ENCODE measurements at places on chromosomes 11 and 22.

DNA sequence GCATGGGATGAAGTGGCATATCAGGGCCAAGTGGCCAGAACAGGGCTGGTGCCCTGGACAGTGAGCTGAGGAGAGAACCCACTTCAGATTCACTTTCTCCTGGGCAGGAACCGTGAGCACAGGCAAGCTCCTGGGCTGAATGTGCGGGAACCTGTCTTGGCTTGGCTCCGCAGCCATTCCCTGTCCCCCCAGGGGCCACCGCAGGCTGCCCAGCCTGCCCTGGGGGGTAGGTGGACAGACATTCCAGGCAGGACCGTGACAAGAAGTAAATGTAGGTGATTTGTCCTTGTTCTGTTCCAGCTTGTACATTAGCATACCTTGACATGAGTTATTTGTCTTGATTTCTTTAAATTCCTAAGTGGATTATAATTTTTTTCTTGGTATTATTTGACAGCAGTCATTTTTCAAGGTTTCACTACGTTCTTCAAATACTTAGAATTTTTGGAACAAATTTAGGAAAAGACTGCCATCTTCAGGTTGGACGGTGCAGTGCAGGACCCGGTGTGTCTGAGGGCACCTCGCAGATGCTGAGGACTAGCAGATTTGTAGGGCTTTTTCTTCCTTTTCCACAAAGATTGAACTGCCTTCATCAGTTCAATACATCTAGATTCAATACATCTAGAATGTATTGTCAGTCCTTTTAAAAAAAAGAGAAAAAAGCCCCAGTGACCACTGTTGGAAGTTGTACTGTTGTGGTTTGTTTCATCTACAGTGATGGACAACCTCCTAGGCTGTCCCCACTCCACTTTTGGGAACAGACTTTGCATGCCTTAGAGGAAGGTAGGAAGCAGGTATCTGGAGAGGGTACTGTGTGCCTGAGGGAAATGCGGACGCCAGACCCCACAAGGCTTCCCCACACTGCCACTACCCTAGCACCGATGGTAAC is 115.1 kb upstream of the RASSF10 start:
- peak; percentile 16 for DNase-seq

GRCh38 chr22:29187831-29188230 is 17.9 kb upstream of the EMID1 start:
- DNase-seq, result no peak

- DNase-seq, result no peak
Measured at GRCh38 chr11:5701055-5701577, 11.5 kb downstream of the TRIM22 start.

DNA sequence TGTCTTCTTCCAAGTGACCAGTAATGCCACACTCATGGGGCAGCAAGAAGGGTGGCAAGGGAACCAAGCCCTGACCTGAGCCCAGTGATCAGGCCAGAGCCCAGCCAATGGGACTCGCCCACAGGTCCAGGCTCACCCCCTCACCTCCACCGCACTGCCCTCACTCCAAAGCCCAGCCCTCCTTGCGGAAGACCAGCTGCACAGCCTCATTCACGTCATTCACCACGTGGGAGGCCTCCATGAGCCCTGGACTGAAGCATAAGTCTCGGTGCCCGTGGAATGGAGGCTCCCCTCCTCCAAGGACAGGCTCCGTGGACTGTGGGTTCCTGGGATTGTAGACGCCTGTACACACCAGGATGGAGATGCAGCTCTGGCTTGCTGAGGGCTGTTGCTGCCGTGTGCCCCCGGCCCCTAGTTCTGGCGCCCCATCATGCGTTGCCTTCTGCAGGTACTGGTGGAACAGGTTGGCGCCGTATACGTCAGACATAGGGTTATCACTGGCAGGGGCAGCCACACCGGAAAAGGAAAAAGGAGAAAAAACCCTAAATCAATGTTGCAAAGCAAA is 16.8 kb upstream of the TMEM121B start:
- DNase-seq, result no peak

DNA sequence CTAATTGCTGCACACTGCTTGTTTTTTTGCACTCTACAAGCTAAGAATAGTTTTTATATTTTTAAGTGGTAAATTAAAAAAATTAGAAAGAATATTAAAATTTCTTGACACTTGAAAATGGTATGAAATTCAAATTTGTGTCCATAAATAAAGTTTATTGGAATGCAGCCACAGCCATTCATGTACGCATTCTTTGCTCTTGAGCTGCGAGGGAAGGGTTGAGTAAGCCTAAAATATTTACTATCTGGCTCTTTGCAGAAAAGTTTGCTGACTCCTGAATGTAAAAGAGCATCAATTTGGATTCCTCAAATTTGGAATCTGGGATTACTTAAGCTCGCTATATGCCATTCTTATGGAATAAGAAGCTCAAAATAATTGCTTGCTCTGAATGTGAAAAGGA is 3.4 kb upstream of the ADAMTS8 start:
- no peak for DNase-seq

DNA sequence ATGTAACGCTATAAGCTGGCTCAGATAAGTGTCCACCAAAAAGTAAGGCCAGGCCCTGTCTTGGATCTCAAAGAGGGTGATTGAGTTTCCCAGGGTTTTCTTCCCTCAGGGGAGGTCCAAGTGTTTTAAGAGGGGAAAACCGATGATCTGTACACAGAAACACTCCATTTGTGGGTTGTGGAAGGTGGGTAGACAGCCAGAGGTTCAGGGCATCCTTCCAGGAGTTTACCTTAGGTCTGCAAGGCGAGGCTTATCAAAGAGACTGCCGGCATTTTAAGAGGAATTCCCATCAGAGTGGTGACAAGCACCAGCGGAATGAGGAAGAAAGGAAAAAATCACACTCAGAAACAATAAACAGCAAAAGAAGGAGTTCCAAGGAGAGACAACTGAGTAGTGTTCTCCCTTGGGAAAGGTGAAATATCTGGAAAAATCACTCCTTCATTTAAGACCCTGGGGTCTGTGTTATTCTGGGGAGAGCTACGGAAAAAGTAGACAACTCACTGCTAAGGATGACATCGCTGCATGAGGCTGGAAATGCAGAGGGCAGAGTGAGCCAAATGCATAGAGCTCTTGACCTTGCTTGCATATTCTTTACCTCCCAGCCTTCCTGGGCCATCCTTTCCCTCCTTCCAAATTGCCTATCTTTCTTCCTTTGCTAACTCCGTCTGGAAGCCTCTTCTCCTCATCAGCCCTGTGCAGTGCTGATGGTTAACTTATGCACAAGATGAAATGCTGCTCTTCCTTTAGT is 22.1 kb upstream of the MMP7 start:
- DNase-seq, result no peak

- no peak for DNase-seq
Measured at GRCh38 chr22:20562607-20563465, 55.4 kb downstream of the MED15 start.

GRCh38 chr11:80196932-80197554 is 756.2 kb upstream of the TENM4 start:
- no peak for DNase-seq

DNA sequence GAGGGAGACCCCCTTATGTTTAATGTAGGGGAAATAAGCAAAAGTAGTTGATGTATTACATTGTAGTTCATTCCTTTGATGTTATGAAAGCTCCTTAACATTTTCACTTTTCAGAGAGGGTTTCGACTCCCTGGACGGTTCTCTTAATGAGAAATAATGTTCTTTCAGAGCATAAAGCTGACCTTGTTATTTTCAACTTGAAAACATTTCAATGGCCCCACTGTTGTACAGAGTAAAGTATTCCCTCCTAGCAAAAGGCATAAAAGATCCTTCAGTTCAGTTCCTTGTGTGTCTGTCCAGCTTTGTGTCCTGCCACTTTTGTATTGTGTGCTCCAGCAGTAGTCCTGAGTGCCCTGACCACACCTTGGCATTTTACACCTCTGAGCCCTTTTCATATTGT is 63.9 kb downstream of the UVRAG start:
- no peak for DNase-seq

GRCh38 chr11:67253872-67254624 is 12.2 kb upstream of the GRK2 start:
- no peak for DNase-seq

DNA sequence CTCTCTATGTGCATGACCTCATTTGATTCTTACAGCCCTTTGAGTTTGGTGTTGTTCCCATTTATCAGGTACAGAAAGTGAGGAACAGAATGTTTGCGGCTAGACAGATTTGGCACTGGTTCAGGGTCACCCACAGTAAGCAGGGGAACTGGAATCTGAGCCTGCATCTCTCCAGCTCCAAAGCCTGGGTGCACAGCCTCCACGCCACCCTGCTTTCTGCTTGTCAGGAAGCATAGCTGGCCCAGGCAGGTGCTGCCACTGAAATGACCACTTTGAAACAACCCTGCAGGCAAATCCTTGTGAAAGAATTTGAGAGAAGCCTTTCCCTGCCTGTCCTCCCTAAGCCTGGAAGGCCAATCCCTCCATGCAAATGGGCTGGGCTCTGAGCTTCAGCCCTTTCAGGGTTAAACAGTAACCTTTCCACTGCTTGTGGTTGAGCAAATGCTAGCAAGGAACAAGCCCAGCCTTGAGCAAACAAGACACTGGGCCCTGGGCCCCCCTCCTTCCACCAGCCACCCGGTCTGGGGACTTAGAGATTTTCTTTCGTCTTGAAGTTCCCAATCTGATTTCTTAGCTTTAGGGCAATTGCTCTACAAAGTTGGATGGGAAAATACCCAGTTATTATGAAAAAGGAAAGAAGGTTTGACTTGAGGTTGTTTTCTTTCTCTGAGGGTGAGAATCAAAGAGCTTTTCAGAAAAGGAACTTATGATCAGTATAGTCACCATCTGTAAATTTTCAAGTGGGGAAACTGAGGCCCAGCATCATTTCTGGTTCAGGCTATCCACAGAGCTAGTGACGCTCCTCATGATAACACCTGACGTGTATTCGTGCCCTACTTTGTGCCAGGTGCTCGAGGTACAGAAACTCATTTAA is 19.4 kb downstream of the EHF start:
- DNase-seq, result no peak

- no peak for DNase-seq
Measured at GRCh38 chr22:41957941-41958556, 6.1 kb downstream of the SMIM45 start.

DNA sequence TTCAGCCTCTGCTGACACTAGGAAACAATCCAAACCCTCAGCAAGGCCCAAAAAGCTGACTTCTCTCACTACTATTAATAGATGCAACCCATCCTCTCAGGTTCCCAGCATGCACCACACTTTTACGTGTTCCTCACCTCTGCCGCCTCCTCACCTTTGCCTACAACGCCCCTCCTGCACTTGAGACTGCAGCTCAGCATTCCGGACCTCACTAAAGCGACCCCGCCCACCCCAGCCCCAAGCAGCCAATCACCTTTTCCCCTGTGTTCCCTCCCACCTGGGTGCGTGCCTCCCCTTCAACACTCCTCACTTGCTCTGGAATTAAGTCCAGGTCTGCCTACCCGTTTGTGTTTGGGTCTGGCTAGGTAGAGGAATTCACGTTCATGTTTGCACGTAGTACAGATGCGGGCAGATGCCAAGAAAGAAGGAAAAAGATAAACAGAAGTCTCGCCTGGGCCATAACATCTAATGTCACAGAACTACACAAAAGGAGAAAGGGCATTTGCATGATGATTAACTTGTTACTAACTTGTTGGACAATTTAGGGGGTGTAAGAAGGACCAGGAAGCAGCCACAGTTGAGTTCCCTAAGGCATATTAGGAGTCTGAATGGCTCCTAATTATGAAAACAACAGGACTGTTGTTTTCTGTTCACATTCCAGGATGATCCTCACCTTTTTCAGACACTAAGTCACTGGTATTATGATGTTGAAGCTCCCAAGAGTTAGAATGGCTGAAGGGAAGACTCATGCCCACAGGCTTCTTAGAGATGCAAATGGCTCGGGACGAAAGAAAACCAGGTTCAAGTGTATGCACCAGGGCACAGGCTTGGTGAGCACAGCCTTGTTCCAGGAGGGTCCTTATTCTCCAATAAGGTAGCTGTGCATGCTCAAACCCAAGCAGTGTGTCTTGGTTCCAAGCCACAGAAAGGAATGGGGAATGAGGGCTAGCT is 102.2 kb downstream of the MICAL3 start:
- DNase-seq, result peak; percentile 49

DNA sequence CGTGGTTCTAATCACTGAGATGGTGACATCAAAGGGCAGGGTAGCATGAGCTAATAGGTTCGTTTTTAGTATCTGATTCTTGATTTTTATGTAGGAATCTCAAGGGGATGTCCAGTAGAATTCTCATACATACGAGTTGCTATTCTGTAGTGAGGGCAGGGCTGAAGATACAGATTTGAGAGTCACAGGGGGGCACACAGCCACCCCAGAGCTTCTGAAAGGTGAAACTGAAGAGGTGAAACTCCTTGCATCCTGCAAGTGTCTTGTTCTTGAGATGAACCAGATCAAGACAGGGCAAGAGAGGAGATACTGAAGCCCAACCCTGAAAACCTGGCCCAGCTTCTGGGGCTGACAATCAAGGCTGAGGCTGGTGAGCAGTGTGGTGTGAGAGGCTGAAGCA is 35.6 kb upstream of the TMEM123 start:
- DNase-seq, result no peak

- DNase-seq, result no peak
Measured at GRCh38 chr11:12472401-12473005, 95.1 kb downstream of the PARVA start.

- no peak for DNase-seq
Measured at GRCh38 chr22:40202225-40202944, 24.7 kb downstream of the TNRC6B start.

GRCh38 chr11:96001037-96001436 is 77.1 kb upstream of the MTMR2 start:
- DNase-seq, result peak; percentile 5

- no peak for DNase-seq
Measured at GRCh38 chr22:43957871-43958270, 2.6 kb downstream of the SAMM50 start.
